Fibroblast of villous mesenchyme (primary cell): ENCODE measurements at places on chromosomes 12 and 14. TPM values are rescaled to one million over a fixed set of nuclear protein-coding genes. Genes with fewer than 3 reads are reported as not detected.
A peak's percentile ranks its signal among the peaks of the same experiment; 100 is the strongest.

DNA sequence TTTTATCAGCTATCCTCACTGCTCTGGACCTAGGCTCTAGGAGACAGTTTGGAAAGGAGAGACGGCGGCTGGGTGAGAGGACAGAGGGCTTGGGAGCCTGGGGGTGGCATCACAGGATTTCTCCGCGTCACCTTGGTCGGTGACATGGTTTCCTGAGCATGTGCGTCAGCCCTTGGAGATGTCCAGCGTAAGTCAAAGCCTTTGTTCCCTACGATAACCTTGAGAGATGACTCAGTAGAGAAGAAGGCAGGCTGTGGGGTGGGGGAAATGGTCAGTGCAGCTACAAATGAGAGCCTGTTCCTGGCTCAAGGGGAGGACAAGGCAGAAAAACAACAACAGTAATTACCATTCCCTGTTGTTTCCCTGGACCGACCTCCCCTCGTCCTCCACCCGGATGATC is 90.2 kb upstream of the TBX3 start:
- DNase-seq = peak; percentile 79

- DNase-seq = peak; percentile 73
Measured at GRCh38 chr12:104886418-104887401, 71.4 kb downstream of the SLC41A2 start.

DNA sequence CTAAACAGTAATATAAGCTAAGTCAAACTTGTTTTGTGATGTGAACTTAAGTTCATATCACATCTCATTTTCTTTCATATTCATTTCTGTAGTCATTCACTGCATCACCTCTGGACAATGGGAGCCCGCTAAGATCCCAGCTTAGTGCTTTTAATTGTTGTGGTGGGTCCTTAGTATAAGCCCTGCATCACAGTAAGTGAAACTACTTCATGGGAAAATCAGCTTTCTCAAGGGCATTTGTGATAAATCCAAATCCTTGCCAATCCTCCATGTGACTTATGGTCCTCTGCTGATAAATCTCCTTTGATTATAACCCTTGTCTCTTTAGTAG is 98.3 kb downstream of the PLEKHA5 start:
- no peak for DNase-seq

DNA sequence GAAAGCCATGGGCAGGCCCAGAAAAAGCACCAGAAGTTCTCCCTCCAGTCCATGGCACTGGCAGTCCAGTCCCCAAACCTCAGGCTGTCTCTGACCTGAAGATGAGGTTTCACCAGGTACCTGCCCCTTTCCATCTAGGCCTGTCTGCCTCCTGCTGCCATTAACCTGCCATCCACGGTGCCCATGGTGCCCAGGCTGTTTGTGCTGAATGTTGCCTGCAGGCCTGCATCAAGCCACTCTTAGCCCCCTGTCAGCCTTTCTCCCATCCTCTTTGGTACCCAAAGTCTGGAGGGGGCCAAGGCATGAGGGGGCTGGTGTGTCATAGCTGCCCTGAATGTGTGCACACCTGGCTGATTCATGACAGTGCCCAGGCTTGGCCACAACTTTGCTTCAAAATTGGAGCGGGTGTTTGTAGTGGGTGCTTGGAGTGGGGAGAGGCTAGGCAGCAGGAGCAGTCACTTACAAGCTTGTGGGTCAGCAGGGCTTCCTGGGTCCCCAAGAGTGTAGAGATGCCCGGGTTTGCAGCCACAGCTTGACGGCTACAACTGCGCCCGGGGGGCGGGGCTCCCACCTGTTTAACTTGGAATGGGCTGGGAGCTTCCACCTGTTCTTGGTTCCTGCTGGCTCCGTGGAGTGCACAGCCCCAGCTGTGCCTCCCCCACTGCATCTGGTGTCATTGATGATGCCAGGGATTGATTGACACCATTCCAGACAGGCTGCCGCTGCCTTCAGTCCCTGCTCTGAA is 88.5 kb downstream of the GPHN start:
- no peak for DNase-seq

DNA sequence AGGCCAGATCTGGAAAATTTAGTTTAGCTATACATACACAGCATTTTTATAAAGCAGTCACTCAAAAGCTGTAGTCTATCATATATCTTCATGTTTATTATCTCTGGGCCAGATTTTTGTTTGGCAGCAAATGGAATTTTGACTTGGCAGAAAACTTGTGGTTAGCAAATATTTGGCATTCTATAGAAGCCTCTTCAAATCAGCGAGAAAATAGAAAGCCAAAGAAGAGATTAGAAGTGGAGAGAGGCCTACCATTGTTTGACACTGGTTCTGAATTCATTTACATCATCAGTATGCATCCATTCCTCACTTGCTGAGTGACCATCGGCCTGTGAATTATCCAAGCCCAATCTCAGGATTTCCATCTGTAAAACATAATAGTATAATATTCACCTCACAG is 1077.6 kb downstream of the GALC start:
- no peak for DNase-seq

- peak; percentile 58 for DNase-seq
Measured at GRCh38 chr12:8948701-8949341, 624 bp downstream of the M6PR start.

DNA sequence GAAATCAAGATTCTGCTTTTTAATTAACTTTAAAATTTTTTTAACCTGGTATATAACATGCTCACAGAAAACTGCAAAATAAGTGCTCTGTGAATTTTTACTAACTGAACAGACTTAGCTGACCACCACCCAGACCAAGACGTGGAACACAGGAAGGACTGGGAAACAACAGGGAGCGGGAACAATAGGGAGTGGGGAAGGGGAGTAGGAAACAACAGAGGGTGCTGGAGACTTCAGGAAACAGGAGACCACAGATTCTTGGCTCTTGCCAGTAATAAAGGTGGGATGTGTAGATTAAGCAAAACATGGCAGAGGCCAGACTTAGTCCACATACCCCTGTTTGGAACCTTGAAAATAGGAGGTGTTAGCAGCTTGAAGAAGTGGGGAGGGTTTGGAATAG is 51.4 kb upstream of the TMCC3 start:
- DNase-seq = no peak

DNA sequence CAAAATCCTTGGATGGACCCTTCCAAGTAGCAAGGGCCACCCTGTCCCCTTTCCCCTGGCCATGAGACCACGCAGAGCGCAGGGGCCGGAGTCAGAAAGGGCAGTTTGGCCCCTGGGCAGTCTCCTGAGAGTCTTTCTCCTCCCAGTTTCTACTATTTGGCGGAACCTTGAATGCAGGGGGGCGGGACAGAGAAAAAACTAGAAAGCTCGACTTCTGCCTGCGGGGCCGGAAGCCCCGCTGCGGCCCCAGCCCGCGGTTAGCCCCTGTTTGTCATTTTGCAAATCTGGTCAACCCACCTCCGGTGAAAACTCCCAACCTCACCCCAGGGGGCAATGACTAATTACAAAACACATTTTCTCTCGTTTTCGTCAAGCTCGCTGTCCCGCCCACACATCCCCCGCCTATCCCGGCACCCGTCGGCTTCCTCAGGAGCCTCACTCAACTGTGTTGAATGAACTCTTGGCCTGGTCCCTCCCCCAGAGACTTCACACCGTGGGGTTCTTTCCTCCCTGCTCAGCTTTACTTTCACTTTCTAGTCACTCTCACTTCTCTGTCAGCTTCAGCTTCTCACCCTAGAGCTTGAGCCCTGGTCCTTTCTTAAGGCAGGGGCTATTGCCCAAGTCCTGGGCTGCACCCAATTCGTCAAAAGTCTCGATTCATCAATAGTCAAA is 66.7 kb downstream of the IRF2BPL start:
- DNase-seq = peak; percentile 94

DNA sequence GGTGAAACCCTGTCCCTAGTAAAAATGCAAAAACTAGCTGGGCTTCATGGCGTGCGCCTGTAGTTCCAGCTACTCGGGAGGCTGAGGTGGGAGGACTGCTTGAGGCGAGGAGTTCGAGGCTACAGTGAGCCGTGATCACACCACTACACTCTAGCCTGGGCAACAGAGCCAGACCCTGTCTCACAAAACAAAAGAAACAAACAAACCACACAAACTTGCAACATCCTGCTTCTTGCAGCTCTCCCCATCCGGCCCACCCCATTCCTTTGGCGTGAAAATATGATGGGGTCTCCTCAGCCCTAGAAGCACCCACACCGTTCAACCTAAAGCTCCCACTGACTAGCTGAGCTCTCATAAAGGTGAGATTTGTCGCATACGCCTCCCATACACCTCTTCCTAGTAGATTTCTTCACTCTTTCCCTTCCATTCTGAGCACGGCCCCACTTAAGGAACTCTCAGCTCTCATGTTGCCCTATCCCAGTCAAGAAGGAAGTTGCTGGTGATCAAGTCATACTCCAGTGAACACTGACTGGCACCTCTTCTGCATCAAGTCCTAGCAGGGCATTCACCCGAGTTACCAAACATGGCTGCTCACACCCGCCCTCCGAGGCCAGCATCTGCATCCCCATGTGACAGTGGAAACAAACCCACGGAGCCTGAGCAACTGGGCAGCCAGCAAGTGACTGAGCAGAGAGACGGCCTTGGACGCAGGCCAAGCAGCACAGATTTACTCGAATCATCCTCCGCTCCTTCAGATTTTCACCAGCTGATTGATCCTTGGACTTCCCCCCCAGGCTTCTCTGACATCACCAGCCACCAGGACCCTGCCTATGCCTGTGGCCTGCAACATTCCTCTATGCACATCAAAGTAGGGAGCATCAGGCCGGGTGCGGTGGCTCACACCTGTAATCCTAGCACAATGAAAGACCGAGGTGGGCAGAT is 18.9 kb upstream of the CD27 start:
- no peak for DNase-seq

DNA sequence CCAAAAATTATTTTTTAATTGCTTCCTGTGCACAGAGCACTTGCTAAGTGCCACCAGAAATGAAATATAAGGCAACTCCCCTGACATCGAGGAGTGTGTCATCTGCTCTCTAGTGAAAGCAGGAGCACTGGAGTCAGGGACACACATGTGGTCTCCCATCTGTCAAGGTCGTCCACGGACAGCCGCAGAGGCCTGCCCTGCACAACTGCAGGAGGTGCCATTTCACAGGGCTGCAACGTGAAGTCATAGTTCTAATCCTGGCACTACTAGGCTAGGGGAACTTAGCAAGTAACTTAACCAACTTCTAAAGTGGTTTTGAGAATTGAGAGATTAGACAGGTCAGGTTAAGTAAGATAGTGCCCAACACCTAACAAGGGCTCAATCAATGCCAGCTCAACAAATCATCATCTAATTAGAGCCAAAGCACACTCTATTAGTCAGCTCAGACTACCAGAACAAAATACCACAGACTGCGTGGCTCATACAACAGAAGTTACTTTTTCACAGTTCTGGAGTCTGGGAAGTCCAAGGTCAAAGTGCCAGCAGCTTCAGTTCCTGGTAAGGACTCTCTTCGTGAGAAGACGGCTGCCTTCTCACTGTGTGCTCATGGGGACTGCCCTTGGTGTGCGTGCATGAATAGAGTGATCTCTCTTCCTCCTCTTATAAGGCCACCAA is 30.7 kb downstream of the FOXN3 start:
- no peak for DNase-seq

- no peak for DNase-seq
Measured at GRCh38 chr14:54909817-54910558, 7.4 kb upstream of the GCH1 start.

PARP2 gene
- 11.9 and 12.5 TPM in 2 replicates for total RNA-seq

PMEL gene
- 1.3 TPM in 2 replicates for total RNA-seq

SPTB gene
- under 0.01 TPM in 2 replicates for total RNA-seq

SOAT2 gene
- total RNA-seq = not detected in 2 replicates

OSGEP gene
- total RNA-seq = 36.3 and 41.2 TPM in 2 replicates

TAS2R46 gene
- 4.2 and 4.3 TPM in 2 replicates for total RNA-seq
